CD4-positive, alpha-beta T cell treated with Interleukin-4 for 1 hour (primary cell): ENCODE measurements at places on chromosomes 6 and 20.

DNA sequence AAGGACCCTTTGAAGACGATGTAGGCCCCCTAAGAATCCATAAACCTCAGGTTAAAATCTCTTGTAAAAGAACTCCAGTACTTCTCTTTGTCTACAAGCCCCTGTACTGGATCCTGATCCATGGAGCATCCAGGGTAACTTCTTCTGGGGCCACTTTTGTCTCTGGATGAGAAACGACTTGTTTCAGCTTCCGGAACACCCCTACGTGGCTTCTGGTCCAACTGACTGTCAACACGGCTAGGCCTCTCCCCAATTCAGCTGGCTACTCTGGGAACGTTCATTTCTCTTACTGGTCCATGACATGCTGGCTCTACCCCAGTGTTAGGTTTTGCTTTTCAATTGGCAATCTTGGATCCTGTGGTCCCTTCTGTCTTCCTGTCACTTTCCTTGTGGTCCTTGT, 198.0 kb downstream of the BACH2 start:
- DNase-seq: no peak

- peak; percentile 45 for DNase-seq
These were observed 2.2 kb upstream of the OXT start for GRCh38 chr20:3068986-3069900.

DNA sequence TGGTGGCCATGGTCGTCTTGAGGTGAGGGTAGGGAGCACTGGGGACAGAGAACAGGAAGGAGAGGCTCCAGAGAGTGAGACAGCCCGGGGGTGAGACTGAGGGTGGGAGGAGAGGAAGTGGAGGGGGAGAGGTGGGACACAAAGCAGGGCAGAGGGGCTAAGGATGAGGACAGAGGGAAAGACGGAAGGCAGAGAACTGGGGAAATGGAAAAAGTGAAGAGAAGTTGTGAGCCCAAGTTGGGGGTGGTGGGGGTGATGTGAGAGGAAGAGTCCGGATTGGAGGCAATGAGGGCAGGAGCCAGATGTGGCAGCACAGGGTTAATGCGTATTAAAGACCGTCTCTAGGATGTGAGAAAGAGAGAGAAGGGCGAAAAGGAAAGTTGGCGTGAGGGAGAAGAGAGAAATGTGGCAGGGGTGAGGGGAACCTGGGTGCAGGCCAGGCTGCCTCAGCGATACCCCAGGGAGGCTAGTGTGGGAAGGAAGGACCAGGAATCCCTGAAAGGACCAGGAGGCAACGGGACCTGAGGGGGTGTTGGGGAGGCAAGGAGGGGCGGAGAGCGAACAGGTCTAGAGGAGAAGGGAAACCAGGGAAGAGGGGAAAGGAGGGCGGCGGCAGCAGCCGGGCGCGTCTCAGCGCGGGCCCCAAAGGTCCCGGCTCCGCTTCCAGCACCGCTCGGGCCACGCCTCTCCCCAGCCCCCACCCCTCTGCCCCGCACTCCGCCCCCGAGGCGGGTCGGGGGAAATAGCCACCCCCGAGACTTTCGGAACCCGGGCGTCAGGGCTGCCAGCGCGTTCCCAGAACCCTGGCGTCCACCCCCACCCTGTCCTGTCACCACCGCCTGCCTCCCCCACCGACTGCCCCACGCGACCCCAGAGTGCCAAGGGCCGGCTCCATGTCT, at the start of gene PPP1R18:
PPP1R18 (minus strand) TSS at position 637 of the 899 bp plus-strand sequence; CDS start at position 10, 627 bp downstream.
- DNase-seq: peak; percentile 83

DNA sequence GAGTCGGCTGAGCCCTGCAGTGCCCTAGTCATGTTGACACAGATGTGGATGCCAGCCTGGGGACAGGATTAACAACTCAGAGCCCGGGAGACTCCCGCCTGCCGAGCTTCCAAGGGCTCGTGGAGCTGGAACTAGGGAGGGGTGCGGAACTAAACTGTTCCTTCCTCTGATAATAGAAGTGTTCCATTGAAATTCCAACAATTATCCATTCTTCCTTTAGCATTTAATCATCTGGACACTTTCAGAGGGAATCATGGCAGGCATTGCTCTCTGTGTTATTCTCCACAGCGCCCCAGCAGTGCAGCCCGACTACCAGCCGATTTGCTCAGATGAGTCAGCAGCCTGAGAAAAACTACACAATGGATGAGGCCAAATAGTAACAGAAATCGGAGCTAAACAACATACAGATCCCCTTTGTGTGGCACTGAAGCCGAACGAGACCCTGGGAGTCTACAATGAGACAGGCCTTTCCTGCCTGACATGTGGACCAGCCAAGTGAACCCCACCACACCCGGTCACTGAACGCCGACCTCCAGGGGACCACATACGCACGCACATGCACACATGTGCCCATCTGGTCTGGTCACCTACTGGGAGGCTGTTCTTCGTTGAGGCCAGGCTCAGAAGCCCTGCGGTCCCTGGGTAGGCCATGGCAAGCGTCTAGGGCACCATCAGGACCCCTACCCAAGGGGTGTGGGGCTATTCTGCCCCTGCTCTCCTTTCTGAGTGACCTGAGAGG, 238.4 kb upstream of the AFDN start:
- DNase-seq: no peak

GRCh38 chr6:44021589-44022295, 105.5 kb downstream of the MRPL14 start:
- DNase-seq: no peak

DNA sequence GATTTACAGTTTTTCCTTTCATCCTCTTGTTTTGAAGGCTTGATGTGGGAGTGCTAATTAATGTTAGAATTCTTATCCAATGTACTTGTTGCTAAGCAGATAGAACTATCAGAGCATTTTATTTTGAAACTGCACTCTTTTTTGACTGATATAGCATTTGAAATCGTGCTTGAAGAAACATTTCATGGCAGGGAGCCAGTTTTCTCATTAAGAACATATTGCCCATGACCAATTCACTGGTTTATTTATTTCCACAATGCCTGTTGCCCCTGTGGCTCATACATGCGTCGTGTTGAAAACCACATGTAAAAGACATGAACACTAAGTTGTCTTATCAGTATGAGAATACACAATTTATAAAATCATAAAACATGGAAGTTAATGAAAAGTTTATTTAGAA, 479.7 kb upstream of the FLRT3 start:
- no peak for DNase-seq

GRCh38 chr6:4349323-4349722, 213.9 kb upstream of the ECI2 start:
- no peak for DNase-seq

- no peak for DNase-seq
These were observed 1268.8 kb downstream of the EPHA7 start for GRCh38 chr6:92150553-92150952.

DNA sequence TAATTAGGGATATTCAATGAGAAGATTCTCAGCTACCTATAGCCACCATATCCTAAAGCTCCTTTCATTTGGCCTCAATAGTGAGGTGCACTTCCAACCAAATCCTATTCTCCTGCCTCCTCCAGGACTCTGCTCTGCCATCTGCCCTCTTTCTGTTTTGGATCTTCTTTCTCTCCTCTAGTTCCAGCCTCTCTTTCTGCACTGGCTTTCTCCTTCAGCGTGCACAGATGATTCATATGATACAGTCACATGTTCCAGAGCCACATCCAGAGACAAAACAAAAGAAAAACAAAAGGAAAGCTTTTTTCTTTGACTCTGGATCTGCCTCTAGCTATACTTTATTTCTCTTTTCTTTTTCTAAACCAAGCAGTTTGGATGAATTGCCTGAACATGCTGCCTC, 531.9 kb upstream of the MAN1A1 start:
- DNase-seq: no peak

- DNase-seq: no peak
These were observed 84.3 kb downstream of the SHLD1 start for GRCh38 chr20:5834436-5835005.

DNA sequence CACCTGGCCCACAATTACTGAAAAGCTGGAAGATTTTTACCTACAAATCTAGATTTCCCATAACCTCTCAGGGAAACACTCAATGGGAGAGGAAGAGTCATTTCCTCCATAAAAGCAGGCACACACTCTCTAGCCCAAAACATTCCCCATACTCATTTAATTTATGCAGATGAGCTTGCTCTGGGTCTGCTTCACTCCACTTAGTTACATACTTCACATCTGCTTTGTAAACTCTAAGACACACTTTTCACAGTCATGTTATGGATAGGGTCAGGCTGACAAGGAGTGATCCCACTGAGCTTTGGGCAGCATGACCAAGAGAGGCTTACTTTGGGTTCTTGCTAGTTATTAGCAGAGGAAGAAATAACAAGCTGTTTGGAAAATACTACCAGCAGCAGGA, 27.4 kb downstream of the TRPC4AP start:
- no peak for DNase-seq
